Suprapubic skin (tissue), 4 donors: ENCODE measurements at places on chromosomes 13 and 19. TPM values are rescaled to one million over a fixed set of nuclear protein-coding genes. Genes with fewer than 3 reads are reported as not detected.

ZNF844 gene
- total RNA-seq: 11.5 TPM

DOCK6 gene
- total RNA-seq: 188 TPM

COL5A3 gene
- 15.1 TPM for total RNA-seq

CYP4F12 gene
- total RNA-seq: 85.4 TPM

CYP2B6 gene
- 1.0 TPM for total RNA-seq

ZNF724 gene
- total RNA-seq: 3.9 TPM

DACH1 gene
- 2.5 TPM for total RNA-seq

KLK2 gene
- total RNA-seq: not detected

PNMA8C gene
- not detected for total RNA-seq

ZNF430 gene
- total RNA-seq: 28.5 TPM

SPRED3 gene
- total RNA-seq: 1.7 TPM

PRTN3 gene
- total RNA-seq: not detected

ZNF835 gene
- total RNA-seq: 1.4 TPM
